Muscle of back (tissue), 13 donors: ENCODE measurements at places on chromosomes 13 and 19.

DNA sequence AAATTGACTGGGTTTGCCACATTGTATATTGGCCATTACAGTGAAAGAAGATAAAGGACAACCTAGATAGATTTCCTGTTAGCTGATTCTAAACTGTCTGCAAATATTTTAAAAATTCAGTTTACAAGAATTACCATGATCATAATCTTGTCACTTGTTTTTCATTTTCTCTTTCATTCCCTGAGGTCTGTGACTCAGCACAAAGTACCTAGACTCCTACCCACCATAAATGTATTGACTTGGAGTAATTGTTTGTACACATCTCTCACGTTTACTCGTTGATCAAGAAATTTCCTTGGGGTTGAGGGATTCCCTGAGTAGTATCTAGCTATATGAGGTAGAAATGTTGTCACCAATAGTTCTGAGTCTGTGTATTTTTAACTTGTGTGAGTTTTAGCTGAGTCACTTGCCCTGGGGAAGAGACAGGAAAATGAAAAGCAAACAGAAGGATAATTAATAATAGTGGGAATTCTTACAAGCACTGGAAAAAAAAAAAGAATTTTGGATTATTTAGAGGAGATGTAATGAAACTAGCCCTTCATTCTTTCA, 299.2 kb upstream of the DACH1 start:
- no peak for DNase-seq

DNA sequence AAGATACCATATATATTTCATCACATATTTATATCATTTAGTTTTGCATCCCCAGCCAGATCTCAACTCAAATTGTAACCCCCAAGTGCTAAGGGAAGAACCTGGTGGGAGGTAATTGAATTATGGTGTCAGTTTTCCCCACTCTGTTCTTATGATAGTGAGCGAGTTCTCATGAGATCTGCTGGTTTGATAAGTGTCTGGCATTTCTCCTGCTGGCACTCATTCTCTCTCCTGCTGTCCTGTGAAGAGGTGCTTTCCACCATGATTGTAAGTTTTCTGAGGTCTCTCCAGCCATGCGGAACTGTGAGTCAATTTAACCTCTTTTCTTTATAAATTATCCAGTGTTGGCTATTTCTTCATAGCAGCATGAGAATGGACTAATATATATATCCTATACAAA, 462.5 kb upstream of the SLITRK5 start:
- no peak for DNase-seq

DNA sequence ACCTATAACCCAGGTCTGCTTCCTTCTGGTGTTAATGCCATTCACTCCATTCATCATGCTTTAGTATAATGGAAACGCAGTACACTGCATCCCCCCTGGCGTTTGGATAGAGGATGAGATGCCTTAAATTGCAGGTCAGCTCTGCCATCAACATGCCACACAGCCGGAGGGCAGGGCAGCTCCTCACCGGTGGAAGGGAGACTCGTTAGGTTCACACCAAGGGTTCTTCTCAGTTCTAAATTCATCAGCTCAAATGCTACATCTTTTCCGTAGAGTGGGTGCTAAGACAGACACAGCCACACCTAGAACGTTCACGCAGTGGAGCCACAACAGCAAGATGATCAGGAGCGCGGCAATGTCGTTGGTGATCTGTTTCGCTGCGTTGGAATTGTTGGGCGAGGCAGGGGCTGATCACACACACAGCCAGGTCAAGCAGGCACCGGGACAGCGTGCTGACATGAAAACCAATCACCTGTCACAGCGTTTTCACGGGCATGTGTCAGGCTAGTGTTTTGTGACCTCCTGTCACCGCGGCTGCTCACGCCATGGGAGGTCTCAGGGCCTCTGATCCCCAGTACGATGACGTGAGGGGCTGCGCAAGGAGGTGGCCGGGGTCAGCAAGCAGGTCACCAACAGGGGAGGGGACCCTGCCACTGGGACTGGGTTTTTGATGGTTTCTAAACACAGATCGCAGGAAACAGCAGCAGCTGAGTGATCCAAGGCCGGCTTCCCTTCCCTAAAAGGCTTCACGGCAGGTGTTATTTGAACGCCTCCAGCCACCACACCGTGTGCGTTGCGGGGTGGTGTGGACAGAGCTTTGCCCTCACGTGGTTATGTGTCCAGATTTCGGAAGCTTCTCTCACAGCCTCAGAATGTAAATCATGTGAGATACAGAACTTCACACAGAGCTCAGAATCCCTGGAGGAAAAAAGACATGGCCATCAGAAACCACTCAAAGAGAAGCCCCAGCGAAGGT, 94.3 kb upstream of the IRS2 start:
- DNase-seq = no peak

DNA sequence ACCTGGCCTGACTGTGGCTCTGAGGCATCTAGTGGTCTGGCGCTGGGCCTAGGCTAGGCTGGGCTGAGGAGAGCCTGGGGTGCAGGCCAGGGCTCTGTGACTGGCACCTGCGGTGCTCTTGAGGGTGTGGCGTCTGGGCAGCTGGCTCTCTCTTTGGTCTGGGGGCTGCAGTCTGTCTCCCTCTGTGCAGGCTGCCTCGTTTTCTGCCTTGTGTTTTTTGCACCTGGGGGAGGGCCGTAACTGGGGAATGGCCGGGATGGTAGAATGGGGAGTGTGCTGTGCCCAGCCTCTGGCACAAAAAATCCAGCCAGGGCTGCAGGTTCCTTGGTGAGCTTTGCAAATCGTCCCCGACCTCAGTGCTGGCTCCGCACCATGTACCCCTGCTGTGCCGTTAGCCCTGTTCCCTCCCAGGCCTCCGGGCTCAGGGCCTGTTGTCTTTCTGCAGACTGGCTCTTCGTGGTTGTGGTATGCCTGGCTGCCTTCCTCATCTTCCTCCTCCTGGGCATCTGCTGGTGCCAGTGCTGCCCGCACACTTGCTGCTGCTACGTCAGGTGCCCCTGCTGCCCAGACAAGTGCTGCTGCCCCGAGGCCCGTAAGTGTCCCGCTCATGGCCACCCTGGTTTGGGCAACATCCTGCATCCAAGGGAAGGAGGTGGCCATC, 6.5 kb upstream of the USF2 start:
- DNase-seq = no peak

DNA sequence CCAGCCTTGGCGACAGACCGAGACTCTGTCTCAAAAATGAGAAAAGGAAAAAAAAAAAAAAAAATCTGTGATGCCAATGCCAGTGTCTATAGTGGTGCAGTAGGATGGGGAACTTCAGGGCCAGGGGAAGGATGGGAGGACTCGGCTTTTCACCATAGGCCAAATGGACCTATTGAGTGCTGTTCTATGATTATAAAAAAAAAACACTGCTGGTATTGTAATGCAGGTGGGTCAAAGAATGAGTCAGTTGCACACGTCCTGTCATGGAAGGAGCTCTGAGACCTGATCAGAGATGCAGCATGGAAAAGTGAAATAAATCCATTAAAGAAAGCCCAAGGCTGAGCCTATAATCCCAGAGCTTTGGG, 7.0 kb downstream of the DNAJB1 start:
- DNase-seq = no peak

GRCh38 chr13:113553511-113554332, 30.8 kb upstream of the TFDP1 start:
- DNase-seq = no peak

- no peak for DNase-seq
Observed at GRCh38 chr19:33670398-33670797, 48.6 kb downstream of the CHST8 start.

GRCh38 chr19:9673912-9674662, 813 bp downstream of the ZNF562 start:
- no peak for DNase-seq

DNA sequence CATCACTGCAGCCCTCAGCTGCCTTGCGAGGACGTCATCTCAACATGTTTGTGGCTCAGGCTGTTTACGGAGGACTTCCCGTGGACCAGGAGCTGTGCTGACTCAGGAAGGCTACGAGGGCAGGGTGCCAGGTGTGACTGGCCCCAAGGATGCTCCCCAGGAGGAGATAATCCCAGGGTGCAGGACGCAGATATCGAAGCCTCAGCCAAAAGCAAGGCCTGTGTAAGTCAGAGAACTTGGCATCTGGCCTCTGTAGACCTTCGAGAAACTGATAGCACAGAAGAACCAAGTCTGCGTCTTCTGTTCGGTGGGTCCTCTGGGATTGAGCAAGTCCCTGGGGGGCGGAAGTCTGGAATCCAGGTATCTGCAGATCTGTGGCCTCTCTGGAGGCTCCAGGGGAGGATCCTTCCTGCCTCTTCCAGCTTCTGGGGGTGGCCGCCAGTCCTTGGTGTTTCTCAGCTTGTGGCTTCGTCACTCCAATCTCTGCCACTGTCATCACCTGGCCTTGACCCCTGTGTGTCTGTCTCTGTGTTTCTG, 2.6 kb upstream of the DOHH start:
- no peak for DNase-seq

DNA sequence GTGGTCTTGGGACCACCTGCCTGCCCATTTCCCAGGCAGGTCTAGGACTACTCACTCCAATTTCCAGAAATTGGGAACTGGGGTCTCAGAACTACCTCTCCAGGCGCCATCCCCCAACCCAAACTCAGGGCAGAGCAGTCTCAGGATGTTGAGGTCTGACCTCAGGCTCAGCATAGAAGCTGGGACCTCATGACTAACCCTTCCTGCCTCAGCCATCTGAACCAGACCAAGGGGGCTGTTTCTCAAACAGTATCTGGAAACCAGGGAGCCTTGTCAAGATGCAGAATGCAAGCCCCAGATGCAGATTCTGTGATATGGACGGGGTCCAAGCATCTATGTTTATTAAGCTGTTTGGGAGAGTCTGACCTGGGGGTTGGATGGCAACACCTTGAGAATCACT, 1.3 kb downstream of the FBXW9 start:
- no peak for DNase-seq

DNA sequence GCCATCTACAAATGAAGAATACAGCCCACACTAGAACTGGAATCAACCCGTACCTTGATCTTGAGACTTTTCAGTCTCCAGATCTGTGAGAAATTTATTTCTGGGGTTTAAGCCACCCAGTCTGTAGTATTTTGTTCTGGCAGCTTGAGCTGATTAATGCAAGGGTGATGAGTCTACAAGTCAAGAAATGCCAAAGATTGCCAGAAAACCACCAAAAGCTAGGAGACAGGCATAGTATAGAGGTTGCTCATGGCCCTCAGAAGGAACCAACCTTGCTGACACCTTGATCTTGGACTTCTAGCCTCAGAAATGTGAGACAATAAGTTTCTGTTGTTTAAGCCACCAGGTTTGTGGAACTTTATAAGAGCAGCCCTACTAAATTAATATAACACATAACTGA, 428.2 kb upstream of the KLF12 start:
- no peak for DNase-seq

DNA sequence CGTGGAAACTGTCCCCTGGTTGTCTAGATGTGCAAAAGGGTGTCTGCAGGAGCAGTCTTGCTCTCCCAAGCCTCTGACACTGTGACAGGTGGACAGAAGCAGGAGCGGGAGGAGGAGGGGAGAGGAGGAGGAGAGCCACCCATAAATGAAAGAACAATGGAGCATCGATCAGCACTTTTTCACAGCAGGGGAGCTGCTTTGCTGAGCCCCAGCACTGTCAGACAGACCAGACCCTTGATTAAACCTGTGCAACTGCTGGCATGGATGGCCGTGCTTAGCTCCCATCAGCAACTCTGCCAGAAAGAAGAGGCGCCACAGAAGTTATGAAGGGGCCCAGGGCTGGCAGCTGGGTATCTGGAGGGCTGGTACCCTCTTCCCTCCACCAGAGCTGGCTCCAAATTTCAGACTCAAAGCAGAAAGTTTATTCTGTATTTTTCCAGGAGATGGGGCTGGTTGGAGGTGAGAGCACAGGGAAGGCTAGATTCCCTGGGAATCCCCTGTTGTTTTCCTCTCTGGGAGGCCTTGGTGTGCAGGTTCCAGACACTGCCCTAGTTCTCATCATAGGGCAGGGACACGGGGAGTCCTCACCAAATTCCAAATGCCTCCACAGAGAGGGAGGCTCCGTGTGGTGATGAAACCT, 1192.2 kb downstream of the UQCRFS1 start:
- no peak for DNase-seq

- DNase-seq = no peak
Observed at GRCh38 chr13:20161275-20161950, 561 bp upstream of the GJA3 start.

GRCh38 chr13:113420833-113421600, 32.3 kb downstream of the ADPRHL1 start:
- DNase-seq = no peak

GRCh38 chr13:44884076-44884729, 105.1 kb downstream of the NUFIP1 start:
- DNase-seq = no peak

GRCh38 chr19:41367848-41368301, 3.9 kb upstream of the B9D2 start:
- no peak for DNase-seq

GRCh38 chr19:48757089-48757675, 1.9 kb downstream of the FGF21 start:
- no peak for DNase-seq

- no peak for DNase-seq
Observed at GRCh38 chr19:3095441-3096191, 1.5 kb downstream of the GNA11 start.

DNA sequence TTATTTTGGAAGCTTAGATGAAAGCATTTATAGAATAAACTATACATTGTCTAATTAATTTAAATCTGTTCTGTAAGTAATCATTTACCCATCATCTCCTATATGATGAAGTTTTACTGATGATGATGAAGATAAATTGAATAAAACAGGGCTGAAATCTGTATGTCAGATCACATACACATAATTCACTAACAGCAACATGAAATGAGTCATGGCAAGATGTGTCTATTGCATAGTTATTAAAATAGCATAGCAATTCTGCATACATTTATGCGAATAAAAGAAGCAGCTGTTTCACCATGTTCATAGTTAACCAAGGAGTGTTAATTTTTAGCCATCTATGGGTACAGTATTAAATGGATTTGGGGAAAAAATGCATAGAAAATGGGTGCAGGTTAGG, 424.9 kb downstream of the LIG4 start:
- no peak for DNase-seq

- no peak for DNase-seq
Observed at GRCh38 chr13:99860745-99861144, 110.8 kb downstream of the ZIC5 start.

GRCh38 chr13:49097374-49097773, 121.7 kb downstream of the FNDC3A start:
- DNase-seq = no peak

- peak; percentile 75 for DNase-seq
Observed at GRCh38 chr19:49809160-49809940, 3.7 kb downstream of the FUZ start.

- DNase-seq = no peak
Observed at GRCh38 chr13:69751259-69751658, 356.4 kb upstream of the ATXN8OS start.

- DNase-seq = peak; percentile 53
Observed at GRCh38 chr19:1401138-1401888, at the start of gene GAMT. Gene GAMT (minus strand): TSS chr19:1401542. CDS start chr19:1401476, 66 bp downstream.

DNA sequence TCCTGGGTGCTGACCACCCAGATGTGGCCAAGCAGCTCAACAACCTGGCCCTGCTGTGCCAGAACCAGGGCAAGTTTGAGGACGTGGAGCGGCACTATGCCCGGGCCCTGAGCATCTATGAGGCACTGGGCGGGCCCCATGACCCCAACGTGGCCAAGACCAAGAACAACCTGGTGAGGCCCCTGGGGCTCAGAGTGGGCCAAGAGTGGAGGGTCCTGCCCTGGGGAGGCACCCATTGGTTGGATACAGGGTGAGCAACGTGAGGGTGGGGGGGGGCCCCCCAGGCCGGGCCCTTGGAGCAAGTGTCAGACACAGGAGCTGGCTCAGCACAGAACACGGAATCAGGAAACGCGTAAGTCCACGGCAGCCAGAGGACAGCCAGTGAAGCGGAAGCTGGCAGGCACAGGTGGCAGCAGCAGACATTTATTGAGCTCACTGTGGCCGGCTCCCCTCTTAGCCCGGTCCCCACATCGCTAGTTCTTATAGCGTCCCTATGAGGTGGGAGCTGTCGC, 8.9 kb downstream of the KLC3 start:
- no peak for DNase-seq
